ENCODE measurements at places on chromosomes 5 and 9.

DNA sequence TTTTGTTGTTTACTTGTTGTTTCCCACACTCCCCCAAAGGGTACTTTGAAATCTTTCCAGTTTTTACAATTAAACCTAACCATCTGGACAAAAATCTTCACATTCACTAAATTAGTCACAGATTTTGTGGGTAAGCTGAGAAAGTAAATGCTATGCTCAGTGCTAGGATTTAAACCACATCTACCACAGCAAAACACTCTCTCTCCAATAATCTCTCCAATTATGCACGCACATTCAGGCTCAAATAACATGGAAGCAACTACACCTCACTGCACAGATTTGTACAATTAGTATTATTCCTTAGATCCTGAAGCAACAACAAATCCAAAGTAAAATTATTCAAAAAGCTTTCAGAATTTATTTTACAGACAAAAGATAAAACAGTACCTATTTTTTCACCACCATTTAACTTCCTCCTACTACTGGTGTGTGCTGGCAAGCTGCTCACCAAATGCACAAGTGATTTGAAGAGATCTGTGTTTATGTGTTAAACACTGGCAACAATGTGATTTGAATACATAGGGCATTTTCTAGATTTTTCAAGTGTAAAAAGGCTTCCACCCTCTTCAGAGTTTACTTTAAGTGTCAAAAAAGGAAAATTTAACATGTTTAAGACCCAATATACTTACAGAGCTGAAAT lies 16.6 kb downstream of the ZNF608 start:
- DNase-seq, result no peak

DNA sequence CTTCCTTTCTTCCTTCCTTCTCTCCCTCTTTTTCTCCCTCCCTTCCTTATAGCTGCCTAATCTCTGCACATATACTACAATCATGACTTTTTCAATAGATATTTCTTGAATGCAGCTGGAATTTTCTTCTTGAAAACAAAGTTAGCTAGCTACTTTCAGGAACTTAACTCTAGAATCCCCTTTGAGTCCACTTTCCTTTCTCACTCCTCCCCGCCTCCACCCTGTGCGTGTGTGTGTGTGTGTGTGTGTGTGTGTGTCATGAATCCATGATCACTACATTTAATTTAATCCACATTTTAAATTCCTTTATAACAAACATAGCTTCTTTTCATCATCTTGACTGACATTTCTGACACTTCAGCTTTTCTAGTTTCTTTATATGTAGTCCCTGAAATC lies 167.5 kb upstream of the KLF9 start:
- DNase-seq, result no peak

DNA sequence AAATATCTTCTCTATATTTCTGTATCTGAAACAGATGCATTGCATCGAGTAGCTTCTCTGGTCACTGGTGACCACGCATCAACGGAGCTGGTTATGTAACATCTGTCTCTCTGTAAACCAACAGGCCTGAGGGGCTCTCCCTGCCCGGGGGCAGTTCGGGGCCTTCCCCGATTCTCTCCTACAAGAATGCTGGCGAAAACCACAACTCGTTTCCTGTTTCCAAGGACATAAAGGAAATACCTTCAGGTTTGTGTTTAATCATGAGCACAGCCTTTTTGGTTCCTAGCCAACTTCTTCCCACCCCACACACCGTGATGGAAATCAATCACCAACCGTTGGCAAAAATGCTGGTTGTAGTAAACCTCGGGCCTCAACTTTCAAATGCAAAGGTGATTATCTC lies 25.1 kb downstream of the GDNF start:
- DNase-seq, result no peak

DNA sequence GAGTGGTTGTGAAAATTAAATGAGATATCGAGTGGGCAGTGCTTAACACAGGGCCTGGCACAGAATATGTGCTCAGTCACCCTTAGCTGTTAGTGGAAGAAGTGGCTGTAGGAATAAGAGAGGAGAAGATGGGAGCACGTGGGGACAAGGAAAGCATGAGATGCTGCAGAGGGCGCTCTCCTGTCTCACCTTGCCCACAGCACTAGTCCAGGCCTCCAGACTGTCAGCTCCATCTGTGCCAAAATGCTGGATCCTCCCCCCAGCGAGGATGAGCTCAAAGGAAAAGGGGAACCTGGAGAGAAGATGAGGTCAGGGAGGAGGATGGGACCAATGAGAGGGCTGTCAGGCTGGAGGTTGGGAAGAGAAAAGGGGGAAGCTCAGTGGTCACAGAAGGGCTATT lies 12.5 kb downstream of the ARAP3 start:
- DNase-seq, result no peak

- peak; percentile 23 for DNase-seq
Measured at GRCh38 chr9:35406183-35406959, 83.5 kb upstream of the RUSC2 start.

DNA sequence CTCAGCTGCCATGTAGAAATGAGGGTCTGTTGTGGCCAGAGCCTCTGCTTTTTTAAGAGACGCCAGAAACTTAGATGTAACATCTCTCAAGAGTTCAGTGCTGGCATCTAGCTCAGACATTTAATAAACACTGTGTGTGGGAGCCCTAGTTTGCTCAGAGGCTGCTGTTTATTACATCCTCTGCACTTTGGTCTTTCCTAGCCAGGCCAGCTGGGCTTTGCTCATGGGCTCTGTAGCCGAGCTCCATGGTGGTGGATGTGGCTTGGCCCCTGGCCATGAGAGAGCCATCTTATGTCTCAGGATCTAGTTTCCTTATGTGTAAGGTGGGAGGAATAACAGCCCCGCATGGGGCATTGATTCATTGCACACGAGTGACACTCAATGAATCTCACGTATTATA lies 30.0 kb downstream of the ARHGEF37 start:
- DNase-seq, result no peak

- DNase-seq, result no peak
Measured at GRCh38 chr5:146041180-146041789, 64.1 kb downstream of the PLAC8L1 start.

DNA sequence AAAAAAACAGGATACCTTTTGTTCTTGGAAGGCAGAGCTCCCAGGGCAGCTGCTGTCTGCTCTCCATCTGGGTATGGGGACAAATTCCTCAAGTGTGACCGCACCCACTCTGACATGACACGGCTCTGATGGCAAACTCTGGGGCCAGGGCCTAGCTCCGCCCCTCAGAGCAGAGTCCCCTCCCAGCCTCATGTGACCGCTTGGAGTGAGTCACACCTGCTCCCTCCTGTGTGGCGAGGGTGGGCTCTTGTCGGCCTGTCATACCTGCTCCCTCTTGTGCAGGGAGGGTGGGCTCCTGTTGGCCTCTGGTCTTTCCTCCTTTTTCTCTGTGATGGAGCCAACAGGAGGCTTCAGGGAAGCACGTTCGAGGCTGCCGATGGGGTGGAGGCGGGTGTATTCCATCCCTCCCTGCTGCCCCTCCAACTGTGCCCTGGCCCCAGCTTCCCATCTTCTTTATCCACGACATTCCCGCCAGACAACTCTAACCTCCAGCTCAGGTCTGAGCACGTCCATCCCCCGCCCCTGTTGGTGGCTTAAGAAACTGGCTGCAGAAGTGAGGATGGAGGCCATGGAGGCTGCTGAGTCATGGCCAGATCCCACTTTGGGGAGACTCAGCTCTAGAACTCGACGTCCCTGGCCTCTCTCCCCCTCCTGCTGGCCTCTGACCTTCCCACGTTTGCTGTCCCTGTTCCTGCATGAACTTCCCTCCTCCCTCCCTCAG lies 65.3 kb downstream of the OLFM1 start:
- no peak for DNase-seq

DNA sequence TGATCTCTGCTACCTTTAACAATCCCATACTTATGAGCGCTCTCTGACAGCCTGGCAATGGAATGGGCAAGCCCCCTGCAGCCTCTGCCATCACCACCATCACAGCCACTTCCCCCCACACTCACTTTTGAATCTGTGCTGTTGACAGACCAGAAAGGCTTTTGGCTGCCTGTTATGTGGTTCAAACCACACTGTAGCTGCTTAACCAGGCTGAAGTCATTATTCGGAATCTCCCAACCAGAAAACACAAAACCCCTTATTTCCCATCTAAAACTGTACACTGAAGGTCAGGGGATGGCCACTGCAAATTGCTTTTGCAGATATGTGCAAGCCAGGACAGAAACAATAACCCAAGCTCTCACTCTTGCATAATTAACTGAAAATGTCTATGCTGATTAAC lies 35.8 kb downstream of the PTCH1 start:
- DNase-seq, result no peak

GRCh38 chr9:125549465-125549871 lies 157.5 kb downstream of the MAPKAP1 start:
- DNase-seq, result no peak

DNA sequence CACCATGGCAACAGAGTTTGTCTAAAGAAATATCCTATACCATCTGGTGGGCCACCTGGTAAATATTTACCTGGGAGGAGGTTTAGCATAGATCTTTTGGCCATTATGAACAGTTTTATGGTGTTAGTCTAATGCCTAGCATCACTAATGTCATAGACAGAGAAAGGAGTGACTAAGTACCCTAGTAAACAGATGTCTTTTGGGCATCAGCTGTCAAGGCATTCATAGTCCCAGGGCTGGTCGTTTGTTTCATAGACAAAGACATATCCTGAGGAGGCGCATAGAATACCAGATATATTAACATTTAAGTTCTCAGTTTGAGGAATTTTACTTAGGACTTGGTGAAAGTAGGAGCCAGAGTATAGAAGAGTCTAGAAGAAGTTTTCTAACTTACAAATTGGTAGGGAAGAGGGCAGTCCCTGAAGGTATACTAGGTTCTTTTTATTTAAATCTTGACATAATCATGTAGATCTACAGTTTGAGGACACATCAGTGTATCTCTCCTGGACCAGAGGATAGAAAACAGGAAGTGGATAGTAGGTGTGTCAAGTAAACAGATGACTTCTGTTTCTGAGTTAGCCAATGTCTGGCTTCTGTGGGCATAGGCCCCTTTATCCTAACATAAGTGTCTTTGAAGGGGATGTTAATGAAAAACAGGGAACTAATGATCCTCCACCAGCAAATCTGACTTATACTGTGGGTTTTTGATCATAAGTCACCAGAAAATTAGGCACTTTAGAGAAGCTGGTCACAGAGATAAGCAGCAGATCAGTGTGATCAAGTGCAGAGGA lies 105.0 kb upstream of the PRSS3 start:
- no peak for DNase-seq

DNA sequence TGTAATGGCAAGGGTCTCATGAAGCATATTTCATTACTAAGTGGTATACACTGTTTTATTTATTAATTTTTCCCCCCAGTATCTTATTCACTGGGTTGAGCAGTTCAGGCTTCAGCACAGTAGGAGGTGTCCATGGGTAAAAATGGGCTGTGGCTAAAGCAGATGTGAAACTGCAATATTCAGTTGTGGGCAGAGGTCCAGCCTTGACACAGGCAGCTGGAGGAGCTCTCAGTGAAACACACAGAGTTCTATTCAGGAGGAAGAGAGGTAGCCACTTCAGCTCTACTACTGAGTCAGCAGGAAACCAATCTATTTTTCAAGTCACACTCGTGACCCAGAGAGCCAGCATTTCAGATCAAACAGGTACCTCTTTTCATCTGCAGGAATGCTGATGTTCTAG lies 418.3 kb downstream of the CDH10 start:
- DNase-seq, result no peak

GRCh38 chr5:170536525-170536924 lies 32.7 kb downstream of the KCNIP1 start:
- no peak for DNase-seq

DNA sequence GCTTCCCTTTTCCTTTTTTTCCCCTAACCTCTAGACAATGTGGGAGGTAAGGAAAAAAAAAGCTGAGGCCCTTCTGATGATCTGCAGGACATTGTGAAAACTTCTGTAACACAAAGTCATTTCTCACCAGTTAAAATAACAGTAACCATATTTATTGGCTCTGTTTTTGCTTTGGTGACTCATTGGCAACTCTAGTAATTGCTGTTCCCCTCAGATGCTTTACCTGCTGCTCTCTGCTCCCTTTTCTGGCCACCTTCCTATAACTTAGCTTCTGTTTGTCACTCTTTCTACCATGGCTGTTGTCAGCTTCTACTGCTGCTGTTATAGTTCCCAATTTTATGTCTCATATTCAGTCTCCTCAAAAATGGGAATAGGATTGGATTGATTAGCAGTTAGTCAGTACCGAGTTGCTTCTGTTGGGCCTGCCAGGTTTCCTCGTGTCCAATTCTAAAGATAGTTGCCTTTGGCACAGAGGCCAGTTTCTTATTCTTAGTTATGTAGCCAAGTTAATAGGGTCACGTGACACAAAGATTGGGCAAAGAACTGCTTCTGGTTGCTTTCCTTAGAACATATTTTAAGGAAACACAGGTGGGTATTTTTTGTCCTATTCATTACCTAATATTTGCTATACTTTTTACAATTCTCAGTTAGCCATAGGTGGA lies 16.8 kb downstream of the SCAMP1 start:
- DNase-seq, result no peak

- no peak for DNase-seq
Measured at GRCh38 chr5:79585116-79585515, 27.1 kb upstream of the TENT2 start.

GRCh38 chr9:134955156-134955555 lies 37.4 kb upstream of the FCN1 start:
- DNase-seq, result no peak

- DNase-seq, result no peak
Measured at GRCh38 chr5:77973253-77973609, 197.1 kb upstream of the TBCA start.

DNA sequence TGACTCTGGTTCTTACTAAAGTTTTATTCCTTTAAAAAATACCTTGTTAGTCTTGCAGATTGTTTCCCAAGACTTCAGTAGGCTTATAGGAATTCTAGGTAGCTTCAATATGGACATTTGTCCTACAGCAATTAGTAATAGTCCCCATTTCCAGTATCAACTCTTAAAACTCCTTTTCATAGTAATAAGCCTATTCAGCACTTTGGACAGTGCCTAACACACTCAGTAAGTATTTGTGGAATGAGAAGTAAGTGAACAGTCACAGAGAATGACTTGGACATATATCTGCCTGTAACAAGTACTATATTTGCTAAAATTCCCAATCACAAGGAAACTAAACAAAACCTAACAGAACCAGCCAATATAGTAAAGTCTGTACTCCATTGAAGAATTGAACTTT lies 1291.8 kb upstream of the DMAC1 start:
- no peak for DNase-seq

DNA sequence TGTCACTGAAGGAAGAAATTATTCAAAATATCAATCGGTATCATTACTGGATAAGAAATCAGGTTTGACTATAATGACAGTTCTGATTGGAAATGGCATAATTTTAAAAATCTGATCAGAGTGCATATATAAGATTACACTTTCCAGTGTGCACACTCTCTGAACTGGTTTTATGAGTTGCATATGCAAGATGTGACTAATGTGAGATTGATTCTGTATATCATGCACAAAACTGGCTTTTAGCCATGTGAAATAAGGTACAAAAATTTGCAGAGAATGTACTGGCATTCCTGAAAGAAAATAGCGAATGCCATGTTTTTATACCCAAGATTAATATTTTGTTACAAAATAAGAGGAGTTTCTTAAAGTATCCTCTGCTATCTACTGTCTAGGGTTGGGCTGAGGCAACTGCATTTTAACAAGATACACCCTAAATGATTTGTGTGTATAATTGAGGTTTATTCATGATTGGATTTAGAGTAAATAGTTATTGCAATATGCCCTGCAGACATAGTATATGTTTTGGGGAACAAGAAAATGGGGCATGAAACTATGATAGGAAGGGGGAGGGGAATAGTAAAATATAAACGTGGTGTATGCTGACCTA lies 70.7 kb downstream of the LNPEP start:
- DNase-seq, result no peak

- DNase-seq, result peak; percentile 64
Measured at GRCh38 chr9:120892748-120893610, 16.0 kb upstream of the PHF19 start.

- DNase-seq, result no peak
Measured at GRCh38 chr9:115944166-115944948, 209.2 kb upstream of the PAPPA start.

- DNase-seq, result no peak
Measured at GRCh38 chr5:136802383-136802782, 437.0 kb upstream of the TRPC7 start.

Data from stimulated activated CD4-positive, alpha-beta T cell treated with anti-CD3 and anti-CD28 coated beads, Interleukin-12 subunit alpha, Interleukin-12 subunit beta, amount 100 ng/mL, for 48 hours (primary cell).